A549 treated with CpdA at 1 μM for 4 hours (cell line): ENCODE measurements at places on chromosomes 2 and 18. TPM values are rescaled to one million over a fixed set of nuclear protein-coding genes. Genes with fewer than 3 reads are reported as not detected.

C2orf66 gene
- 0.08 to 0.15 TPM (median 0.09 TPM) in 4 of 5 replicates, not detected in the other for total RNA-seq

SKA1 gene
- total RNA-seq, result 11.9 to 17.1 TPM (median 12.4 TPM) in 5 replicates

LIMS4 gene
- total RNA-seq, result 0.56 to 0.88 TPM (median 0.74 TPM) in 5 replicates

MRO gene
- total RNA-seq, result 0.10 to 0.27 TPM (median 0.20 TPM) in 4 of 5 replicates, not detected in the other

GPR45 gene
- total RNA-seq, result not detected in 5 replicates

TRPM8 gene
- total RNA-seq, result 0.15 to 0.59 TPM (median 0.20 TPM) in 5 replicates
